Activated T-helper 1 cell treated with anti-CD3 and anti-CD28 coated beads, Interleukin-12 subunit alpha, Interleukin-12 subunit beta, Interleukin-2, Interleukin-4 antibody, amounts not matched to agents 30 ng/mL and 10 ng/mL and 1 ng/mL, durations not matched to agents 14 hours and 24 hours and 36 hours (primary cell): ENCODE measurements at places on chromosomes 5 and 9.

DNA sequence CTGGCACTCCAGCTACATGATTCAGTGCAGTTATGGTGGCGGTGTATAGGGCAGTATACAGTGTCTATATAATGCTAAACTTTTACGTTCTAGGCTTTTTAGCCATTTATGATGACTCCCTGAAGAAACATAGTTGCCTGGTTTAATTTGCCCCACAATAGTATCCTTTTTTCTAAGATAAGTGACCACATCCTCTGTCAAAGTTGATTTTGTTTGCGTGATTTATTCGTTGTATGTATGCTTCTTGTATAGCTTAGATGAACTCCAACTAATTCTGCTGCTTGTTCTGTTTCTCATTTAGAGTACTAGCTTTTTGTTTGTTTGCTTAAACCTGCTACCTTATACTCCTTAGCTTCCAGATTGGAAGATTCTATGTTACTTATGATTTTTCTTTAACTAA, 83.6 kb downstream of the ERMP1 start:
- no peak for DNase-seq

DNA sequence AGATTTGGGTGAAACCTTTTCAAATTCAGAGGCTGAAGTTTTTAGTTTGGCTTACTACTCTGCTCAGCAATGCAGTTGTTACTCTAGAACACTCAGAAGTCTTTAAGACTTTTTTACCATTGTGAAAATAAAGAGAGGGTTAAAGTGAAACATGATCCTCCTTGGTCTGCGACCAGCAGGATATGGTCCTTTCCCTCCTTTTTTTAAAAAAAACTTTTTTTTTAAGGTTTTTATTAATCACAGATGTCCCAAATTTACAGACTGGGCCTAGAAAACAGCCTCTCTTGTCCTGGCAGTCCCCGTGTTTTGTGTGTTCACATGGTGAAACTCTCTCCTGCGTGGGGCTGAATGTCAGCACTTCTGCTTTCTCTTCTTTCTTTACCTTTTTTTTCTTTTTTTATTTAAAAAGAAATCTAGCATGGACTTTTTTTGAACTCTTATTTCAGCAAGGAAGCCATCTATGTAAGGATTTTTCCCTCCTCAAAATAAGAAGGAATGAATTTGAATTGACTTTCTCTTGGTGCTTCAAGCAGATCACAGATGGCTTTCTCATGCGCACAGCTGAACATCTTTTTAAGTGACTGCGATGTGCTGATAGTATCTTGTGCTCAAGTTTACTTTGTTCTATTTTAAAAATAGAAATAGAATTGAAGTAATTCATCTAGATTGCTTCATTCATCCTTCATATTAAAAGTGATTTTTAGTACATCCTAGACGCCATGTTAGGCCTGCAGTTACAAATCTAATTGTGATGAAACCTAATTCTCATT, 128.7 kb upstream of the OTULINL start:
- DNase-seq: no peak

DNA sequence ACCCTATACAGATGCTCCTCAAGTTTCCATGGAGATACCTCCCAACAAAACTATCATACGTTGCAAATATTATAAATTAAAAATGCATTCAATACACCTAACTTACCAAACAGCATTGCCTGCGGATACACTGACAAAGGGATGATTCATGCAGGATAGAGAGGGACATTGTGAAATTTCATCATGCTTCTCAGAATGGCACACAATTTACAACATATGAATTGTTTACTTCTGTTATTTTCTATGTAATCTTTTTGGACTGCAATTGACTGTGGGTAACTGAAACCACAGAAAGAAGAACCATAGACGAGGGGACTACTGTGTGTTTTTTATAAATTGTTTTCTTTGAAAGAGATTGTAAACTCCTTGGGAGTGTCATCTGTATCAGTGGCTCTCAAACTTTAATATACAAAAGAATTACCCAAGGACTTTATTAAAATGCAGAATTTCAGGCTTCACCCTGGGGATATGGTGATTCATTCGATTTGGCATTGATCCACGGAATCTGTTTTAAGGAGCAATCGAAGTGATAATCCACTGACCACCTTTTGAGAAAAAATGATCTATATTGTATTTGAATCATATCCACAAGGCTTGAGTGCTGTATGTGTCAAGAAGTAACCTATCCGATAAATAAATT, 146.4 kb downstream of the SGCD start:
- no peak for DNase-seq

DNA sequence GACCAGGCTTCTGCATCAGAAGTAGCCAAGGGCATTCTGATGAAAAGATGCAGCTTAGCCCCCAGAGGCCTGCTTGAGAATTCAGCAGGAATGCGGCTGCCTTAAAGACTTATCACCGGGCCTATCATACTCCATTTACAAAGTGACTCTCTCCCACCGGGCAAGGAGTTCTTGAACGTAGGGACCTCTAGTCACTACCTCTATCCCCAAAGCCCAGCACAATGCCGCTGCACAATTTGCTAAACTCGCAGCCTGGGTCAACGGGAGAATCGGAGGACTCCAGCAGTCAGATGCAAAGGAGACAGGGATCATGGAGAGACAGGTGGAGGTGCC, 661 bp downstream of the PDCL start:
- no peak for DNase-seq

DNA sequence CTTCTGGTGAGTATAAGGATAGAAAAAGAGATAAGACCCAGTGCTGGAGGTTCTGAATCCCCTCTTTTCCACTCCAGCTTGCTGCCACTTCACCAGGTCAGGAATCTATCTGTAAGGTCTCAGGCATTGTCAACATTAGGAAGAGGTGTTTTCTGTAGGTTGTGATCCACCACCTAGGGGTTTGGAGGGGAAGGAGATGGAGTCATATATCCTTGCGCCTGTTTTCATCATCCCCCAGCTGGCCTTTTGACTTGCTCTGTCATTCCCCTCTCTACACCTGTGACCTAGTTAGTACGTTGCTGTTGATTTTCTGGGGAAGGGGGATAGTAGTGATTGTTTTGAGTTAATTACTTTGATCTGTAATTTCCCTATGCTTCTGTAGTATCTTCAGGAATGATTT, 20.5 kb downstream of the SPINK5 start:
- no peak for DNase-seq

DNA sequence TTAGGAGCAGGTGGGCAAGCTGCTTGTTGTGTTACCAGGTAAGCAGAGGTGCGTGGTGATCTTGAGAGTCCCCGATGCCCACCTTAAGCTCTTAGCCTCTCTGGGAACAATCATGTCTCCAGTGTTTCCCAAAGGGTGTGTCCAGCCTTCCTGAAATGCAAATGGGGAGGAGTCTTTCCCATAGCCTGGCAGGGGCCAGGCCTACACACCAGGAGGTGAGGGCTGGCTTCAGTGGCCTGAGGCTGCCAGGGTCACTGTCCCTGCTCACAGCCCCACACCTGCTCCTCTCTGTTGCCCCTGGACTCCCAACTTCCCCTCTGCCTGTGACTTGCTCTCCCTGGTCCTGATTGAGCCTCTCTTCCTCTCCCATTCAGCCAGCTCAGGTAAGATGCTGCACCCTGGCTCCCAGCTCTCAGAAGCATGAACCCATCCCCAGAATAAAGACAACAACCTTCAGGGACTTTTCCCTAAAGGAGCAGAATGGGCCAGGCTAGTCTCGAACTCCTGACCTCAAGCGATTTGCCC, 65.7 kb upstream of the PHYKPL start:
- DNase-seq: no peak

DNA sequence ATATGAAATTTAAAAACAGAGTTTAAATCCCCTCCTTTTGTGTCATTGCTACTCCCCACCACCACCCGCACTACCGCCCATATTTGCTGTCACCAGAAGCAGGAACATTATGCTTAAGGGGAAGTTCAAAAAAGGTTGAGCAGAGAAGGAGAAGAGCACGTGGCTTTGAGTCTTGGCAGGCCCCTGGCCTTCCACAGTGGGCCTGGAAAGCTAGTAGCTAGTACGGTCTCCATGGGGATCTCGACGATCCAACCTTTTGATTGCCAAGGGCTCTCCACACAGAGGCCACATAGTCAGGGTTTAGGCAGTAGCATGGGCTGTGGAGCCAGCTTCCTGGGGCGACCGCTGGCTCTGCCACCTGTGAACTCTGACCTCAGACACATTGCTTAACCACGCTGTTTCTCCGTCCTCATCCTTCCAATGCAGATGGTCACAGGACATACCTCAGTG, 90.1 kb downstream of the GOLPH3 start:
- no peak for DNase-seq

DNA sequence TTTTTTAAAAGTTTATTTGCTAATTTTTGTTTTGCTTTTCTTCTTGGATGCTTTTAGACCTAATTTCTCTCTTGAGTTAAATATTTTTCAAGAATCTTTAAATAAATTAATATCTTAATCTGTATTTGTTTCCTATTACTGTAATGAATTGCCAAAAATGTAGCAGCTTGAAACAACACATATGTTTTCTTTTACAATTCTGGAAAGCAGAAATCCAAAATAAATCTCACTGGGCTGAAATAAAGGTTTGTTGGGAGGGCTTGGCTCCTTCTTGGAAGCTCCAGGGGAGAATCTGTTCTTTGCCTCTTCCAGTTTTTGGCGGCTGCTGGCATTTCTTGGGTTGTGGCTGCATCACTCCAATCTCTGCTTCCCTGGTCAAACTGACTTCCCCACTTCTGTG, 658.1 kb upstream of the ARRDC3 start:
- DNase-seq: no peak

DNA sequence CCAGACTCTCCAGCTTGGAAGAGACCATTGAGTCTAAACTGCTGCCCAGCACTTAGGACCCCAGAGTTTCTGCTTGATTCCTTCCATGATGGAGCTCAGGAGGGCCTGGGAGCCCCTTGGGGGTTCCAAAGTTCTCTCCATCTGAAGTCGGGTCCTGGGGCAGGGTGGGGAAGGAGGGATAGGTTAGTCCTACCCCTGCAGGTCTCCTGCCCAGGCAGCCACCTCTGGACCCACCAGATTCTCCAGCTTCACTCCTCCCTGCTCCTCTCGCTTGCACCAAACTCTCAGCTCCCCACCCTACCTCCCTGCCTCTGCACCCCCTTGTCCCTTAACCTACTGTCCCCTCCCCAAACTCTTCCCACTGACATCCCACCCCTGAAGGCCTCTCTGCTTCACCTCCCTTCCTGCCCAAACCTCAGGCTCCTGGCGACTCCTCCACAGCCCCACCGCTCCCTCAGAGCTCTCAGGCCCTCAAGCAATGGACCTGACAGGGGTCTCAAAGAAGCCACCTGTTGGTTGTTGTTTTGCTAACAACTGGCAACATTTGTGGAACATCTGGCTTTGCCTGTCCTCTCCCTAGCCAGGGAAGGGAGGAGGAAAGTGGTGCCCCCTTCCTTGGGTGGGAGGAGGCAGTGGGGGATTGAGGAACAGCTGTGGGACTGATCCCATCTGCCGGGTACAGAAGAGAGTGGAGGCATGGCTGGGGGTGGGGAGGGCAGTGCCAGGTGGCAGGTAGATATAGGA, 137.5 kb downstream of the RGS3 start:
- no peak for DNase-seq

DNA sequence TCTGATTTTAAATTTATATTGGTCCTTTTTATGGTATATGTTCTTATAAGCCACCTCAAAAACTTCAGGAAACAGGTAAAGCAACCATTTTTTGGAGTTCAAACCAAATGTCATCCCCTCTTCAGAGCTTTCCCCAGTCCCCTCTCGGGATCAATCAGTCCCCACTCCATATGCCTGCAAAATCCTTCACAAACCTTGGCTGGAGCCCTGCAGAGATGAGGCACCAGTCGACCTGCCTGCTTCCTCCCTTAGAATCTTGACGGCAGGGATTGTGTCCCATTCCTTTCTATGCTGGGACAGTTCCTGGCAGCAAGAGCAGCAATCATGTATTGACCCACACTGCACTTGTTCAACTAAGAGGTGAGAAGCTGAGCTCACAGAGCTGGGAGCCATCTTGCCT, 22.6 kb downstream of the B4GALT1 start:
- DNase-seq: no peak

DNA sequence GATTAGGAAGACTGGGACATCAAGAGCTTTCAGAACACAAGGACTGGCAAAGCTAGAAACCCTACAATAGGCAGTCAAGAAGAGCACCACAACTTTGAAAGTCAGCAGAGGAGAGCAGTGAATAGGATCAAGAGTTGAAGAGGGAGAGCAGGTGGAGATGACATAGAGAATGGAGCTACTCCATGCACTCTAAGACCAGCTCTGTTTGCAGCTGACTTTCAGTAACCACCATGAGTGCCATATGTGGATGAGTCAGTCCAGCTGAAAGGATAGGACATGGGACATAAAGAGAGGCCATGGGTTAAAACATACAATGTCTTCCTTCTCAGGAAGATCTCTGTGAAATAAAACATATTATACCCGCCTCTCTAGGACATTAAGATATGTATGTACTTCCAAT, 289.1 kb upstream of the KLF4 start:
- no peak for DNase-seq

DNA sequence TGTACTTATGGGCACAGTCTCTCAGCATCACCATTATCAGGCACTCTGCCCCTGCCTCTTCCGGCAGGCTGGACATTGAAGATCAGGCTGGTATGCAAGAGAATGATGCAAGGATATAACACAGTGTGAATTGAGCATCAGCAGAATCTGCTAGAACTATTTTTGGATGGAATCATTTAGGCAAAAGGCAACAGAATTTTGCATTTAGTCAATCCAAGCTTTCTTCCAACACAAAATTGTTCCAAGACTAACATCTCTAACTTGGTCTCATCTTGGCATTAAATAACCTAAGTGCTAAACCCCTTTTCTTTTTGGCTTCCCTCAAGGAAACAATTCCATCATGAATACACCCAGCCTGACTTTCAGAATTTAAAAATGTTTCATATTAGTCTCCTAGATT, 339.9 kb downstream of the PRELID2 start:
- no peak for DNase-seq

DNA sequence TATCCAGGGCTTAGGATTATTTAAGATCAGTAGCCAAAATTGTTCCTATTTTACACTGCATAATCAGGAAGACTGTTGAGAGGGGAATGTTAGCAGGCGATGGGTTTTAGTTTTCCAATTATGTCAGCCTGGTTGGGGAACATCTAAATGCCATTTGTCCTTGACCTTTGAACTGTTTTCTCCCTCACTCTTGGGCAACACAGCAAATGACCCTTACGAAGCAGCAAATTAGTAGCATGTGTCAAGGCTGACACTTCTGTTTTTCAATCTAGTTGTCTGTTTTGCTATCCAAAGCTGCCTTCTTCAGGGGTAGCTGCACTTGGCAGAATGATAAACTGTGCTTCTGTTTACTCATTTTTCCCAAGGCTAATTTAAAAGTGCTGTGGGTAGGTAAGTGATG, 78.0 kb upstream of the AGXT2 start:
- no peak for DNase-seq
